Mammary epithelial cell (primary cell): ENCODE measurements at places on chromosomes 12 and 14. TPM values are rescaled to one million over a fixed set of nuclear protein-coding genes. Genes with fewer than 3 reads are reported as not detected.
A peak's percentile ranks its signal among the peaks of the same experiment; 100 is the strongest.

Gene LEMD3
- polyA plus RNA-seq, result 9.4 TPM

Gene AP1G2
- polyA plus RNA-seq, result 129 TPM

Gene KRT82
- 0.01 TPM for polyA plus RNA-seq

Gene CAND1
- polyA plus RNA-seq, result 55.4 TPM

Gene FITM1
- polyA plus RNA-seq, result 0.08 TPM

GRCh38 chr14:55580470-55581341 lies 699 bp downstream of the KTN1 start:
- DNase-seq, result peak; percentile 57

GRCh38 chr14:103923863-103924262 lies 4.4 kb upstream of the TDRD9 start:
- no peak for DNase-seq

- peak; percentile 70 for DNase-seq
Measured at GRCh38 chr14:71725922-71726579, 206.2 kb upstream of the RGS6 start.

DNA sequence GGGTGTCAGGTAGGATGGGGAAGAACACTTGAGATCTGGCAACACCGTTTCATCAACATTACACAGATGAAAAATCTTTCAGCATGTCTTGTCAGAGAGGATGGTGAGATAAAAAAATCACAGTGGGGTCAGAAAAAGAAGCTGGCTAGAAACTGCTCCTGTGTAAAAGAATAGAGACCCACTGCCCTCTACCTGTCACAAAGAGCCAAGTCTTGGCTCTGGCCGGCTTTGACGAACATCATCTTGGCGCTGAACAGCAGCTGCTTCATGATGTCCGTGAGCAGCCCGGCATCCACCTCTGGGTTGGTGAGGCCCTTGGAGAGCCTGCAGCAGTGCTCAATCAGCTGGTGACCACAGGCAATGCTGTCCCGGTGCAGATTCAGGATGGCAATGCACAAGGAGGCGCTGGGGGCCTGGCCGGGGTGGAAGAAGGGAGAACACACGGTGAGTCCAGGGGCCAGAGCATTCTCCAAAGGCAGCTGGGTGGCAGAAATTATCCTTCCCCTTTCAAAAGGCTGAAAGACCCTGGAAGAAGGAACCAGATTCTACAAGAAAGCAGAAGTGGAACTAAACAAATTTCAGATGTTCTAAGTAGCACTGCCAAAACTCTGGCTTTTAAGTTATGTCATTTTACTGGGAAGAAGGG lies 50.2 kb downstream of the ZFYVE26 start:
- DNase-seq, result no peak

GRCh38 chr12:74152370-74152769 lies 385.3 kb upstream of the ATXN7L3B start:
- no peak for DNase-seq

DNA sequence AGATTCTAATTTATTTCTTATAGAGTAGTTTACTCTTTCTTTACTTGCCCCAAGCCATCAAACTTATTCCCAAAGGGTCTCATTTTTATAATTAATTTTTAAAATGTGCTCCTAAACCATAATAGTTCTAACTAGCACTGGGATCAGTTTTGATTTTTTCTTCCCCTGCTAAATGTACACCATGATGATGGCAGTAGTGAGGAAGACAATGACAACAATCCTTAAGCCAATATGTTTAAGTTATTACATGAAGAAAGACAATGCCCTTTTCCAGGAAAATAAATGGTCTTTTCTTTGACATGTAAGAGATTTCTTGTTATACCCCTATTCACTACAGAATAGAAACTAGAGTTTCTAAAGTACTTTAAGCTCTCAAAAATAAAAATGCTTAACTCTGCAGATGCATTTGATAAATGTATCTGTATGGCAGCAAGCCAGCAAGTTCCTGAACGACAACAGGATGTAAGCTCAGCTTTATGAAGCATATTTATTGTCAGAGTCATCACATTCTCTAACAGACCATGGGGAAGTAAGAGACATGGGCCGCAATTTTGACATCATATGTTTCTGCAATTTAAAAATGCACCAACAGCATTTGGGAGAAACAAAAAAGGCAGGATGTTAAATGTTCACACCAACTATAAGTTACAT lies 36.0 kb upstream of the SNX6 start:
- DNase-seq, result peak; percentile 57

GRCh38 chr14:101062065-101062450 lies 158.5 kb upstream of the RTL1 start:
- DNase-seq, result no peak
